ENCODE measurements at places on chromosomes 2 and 18. TPM values are rescaled to one million over a fixed set of nuclear protein-coding genes. Genes with fewer than 3 reads are reported as not detected.

DNA sequence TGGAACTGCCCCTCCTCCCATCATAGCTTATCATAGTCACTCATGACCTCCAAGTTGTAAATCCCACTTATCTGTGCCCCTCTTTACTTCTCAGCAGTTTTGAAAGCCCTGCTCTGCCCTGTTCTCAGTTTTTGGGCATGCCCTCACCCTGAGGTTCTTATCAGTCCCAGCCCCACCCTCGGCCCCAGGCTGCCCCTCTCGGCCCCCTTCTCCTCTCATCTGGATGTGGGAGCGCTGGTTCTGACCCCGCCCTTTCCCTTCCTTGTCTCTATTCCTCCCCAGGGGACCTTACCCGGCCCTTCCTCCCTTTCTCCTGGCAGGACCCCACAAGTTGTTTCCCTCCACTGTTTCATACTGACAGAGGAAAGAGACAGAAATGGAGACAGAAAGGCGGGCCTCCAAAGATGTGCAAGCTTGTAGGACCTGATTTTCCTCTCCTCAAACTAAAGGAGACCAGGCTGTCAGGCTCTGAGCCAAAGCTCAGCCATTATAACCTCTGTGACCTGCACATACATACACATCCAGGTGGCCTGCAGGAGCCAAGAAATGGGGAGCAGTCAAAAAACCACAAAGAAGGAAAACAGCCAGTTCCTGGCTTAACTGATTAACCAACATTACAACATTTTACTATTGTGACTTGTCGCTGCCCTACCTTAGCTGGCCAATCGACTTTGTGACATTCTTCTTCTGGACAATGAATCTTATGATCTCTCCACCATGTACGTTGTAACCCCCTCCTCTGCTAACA, 171.0 kb upstream of the HS6ST1 start:
- no peak for DNase-seq
- no peak overlapping the region for H3K4me3 ChIP-seq
- no peaks in the 10 kb centered on the region for H3K36me3 ChIP-seq
- peaks cover 6% of the 10 kb centered on the region for H3K4me1 ChIP-seq
- H3K27me3 ChIP-seq: no peaks in the 10 kb centered on the region
- no peak overlapping the region for H3K27ac ChIP-seq

- DNase-seq: no peak
- H3K4me1 ChIP-seq: no peaks in the 10 kb centered on the region
- no peak overlapping the region for H3K27ac ChIP-seq
- H3K4me3 ChIP-seq: no peak overlapping the region
Observed at GRCh38 chr18:73879328-73879727, 268.3 kb downstream of the FBXO15 start.

Gene SPTBN1
- 411 TPM for total RNA-seq

GRCh38 chr2:187936228-187936627, 355.4 kb upstream of the GULP1 start:
- H3K27me3 ChIP-seq: no peaks in the 10 kb centered on the region
- no peaks in the 10 kb centered on the region for H3K36me3 ChIP-seq
- H3K4me3 ChIP-seq: no peak overlapping the region
- no peak overlapping the region for H3K27ac ChIP-seq

All from heart right ventricle (tissue), 16 donors.